T-helper 1 cell (primary cell): ENCODE measurements at places on chromosomes 5 and 9.

- DNase-seq = no peak
Observed at GRCh38 chr5:104297076-104297475, 734.5 kb upstream of the NUDT12 start.

GRCh38 chr5:66669862-66670195, 73.6 kb downstream of the MAST4 start:
- no peak for DNase-seq

DNA sequence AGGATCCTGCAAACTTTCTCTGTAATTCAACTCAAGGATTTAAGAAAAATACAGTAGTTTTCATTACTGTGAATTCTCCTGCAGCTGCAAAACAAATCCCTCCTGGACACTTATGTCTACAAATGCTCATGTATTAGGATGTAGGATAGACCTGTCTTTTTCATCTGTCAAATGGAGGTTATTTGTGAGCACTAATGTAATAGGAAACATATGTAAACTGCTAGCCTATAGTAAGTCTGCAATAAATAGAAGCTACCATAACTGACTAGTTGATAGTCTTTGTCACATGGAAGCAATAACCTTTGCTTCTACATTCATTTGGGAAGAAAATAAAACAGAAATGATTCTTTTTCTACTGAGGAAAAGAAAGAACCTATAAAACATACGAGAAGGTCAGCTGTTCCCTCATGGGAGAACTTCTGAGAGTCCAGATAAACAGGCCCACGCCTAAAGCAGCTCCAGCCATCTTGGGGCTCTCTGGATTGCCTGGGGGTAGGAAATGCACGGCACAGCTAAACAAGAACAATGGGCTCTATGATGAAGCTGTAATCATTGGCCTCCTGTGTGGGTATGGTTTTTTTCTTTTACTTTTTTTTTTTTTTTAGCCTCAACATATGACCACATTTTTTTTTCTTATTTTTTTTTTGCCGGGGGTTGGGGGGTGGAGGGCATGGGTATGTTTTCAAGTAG, 6.2 kb downstream of the KCNV2 start:
- DNase-seq = no peak

- DNase-seq = no peak
Observed at GRCh38 chr5:150612905-150613670, 27.4 kb upstream of the SYNPO start.

DNA sequence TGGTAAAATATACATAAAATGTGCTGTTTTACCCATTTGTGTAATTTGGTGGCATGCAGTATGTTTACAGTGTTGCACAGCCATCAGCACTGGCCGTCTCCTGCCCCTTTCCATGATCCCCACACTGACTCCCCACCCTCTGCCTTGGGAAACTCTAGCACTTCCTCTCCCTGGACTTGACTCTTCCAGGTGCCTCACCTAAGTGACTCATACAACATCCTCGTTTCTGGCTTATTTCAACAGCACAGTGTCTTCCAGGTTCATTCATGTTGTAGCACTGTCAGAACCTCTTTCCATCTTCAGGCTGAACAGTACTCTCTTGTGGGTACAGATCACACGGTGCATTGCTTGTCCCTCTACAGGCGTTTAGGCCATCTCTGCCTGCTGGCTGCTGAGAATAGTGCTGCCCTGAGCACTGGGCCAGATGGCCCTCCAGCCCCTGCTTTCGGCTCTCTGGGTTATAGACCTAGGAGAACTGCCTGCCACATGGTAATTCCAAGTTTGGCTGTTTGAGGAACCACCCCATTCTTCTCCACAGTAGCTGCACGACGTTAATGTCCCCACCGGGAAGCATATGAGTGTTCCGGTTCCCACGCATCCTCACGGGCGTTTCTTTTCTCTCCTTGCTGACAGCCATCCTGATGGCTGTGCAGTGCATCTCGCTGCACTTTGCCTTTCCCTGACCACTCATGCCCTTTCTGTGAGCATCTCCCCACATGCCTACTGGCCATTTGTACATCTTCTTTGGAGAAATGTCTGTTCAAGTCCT, 211.8 kb downstream of the FANCC start:
- no peak for DNase-seq

GRCh38 chr5:169408731-169409130, 107.8 kb upstream of the SLIT3 start:
- DNase-seq = no peak

DNA sequence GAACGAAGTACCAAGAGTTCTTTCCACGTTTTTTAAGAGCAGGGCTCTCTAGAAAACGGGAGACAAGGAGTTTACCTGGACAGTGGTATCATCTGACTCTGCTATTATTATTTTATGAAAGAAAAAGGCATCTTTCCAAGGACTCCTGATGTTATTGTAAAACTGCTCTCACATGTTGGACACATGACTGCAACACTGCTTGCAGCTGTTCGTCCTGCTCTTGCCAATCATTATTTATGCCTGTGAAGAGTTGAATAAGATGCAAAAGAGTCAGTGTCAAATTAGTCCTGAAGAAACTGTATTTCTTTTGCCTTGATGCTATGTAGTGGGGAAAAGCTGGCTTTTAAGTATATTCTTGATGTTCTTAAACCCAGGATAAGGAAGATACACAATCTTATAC, 284.5 kb upstream of the PTGER4 start:
- no peak for DNase-seq

DNA sequence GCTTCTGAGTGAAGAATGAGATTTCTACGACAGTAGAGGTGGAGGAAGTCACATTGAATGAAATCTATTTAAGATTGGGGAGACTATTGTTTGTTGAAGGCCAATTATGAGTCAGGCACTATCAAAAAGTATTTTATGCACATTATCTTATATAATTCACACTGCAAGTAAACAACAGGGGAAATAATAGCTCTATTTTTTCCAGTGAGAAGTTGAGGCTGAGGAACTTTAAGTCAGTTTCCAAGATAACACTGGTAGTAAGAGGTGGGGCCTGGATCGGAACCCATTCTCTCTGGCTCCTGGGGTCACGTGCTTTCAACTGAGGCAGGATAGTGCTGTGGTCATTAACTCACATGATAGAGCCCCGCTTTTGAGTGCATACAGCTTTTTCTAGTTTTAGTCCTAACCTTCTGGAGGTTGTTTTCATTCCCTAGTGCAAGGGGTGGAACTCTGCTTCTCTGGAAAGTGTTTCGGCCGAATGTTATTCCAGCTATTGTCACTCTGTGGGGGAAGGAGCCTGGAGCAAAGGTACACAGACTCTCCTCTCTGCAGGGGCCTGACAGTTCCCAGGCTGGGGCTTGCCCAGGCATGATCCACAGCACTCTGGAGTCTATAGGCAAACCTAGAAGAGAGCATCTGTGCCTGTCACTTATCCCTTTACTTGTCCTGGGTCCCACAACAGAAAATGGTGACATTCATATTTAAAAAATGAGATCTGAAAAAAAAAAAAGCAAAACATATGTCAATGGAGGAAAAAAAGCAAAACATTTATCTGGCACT, 352.4 kb upstream of the ACTBL2 start:
- DNase-seq = no peak

- DNase-seq = no peak
Observed at GRCh38 chr9:16267281-16268066, 603.0 kb downstream of the BNC2 start.

GRCh38 chr9:107963246-107963645, 473.7 kb upstream of the KLF4 start:
- no peak for DNase-seq

DNA sequence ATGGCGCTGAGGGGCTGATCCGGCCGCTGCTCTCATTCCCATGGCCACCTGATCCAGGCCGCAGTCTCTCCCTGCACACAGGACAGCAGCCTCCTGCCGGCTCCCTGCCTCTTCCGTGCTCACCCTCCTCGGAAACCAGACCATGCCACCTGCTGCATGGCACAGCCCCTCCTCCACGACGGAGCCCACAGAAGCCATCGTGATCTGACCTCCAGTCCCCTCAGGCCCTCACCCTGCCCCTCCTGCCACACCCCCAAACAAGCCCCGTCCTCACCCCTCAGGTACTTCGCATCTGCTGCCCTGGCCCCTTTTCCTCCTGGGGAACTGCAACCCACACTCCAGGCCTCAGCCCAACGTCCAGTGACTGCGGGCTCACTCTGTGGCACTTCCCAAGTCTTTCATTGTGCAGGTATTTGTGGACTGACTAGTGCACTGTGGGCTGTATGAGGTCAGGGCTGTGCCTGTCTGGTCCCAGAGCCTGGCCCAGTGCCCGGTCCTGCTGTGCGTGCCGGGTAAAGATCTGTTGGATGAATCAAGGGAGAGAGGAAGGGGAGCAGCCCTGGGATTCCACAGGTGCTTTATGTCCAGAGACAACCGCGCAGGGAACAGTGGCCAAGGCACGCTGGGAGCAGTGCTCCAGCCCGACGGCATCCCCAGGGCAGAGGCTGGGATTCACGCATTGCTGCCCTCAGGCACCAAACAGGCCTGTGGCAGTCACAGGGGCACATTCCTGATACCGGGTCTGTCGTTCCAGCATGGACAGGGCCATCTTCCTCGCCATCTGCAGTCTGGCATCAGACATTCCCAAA, 86.1 kb downstream of the ADAMTS2 start:
- DNase-seq = no peak

- no peak for DNase-seq
Observed at GRCh38 chr5:179006564-179006963, 11.4 kb upstream of the GRM6 start.
